ENCODE measurements at places on chromosomes 7 and 10. TPM values are rescaled to one million over a fixed set of nuclear protein-coding genes. Genes with fewer than 3 reads are reported as not detected.

FAM25G gene
- not detected for total RNA-seq

- no peak for DNase-seq
Observed at GRCh38 chr7:31110331-31111108, 58.4 kb downstream of the ADCYAP1R1 start.

FGL2 gene
- 1.4 TPM for total RNA-seq

UMAD1 gene
- total RNA-seq, result 13.2 TPM

ADCY1 gene
- 0.06 TPM for total RNA-seq

PIP4K2A gene
- 111 TPM for total RNA-seq

- DNase-seq, result no peak
Observed at GRCh38 chr10:16105082-16105481, 244.8 kb upstream of the MINDY3 start.

Measured in activated naive CD8-positive, alpha-beta T cell treated with anti-CD3 and anti-CD28 coated beads for 36 hours (primary cell).